ENCODE measurements at places on chromosomes 2 and 18.

DNA sequence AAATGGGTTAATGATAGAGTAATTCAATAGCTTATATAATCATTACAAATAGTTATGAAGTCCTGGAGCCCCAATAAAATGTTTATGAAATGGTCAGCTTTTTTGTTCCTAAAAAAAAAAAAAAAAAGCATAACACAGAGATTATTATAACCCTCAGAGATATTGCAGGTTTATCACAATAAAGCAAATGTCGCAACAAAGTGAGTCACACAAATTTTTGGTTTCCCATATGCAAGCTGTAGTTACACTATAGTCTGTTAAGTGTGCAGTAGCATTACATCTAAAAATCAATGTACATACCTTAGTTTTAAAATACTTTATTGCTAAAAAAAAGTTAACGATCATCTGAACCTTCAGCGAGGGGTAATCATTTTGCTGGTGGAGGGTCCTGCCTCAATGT, 20.0 kb downstream of the WDFY1 start:
- no peak for DNase-seq

GRCh38 chr2:8659735-8660492, 21.9 kb upstream of the ID2 start:
- no peak for DNase-seq

GRCh38 chr2:28610583-28611201, 114.8 kb downstream of the PLB1 start:
- DNase-seq: no peak

DNA sequence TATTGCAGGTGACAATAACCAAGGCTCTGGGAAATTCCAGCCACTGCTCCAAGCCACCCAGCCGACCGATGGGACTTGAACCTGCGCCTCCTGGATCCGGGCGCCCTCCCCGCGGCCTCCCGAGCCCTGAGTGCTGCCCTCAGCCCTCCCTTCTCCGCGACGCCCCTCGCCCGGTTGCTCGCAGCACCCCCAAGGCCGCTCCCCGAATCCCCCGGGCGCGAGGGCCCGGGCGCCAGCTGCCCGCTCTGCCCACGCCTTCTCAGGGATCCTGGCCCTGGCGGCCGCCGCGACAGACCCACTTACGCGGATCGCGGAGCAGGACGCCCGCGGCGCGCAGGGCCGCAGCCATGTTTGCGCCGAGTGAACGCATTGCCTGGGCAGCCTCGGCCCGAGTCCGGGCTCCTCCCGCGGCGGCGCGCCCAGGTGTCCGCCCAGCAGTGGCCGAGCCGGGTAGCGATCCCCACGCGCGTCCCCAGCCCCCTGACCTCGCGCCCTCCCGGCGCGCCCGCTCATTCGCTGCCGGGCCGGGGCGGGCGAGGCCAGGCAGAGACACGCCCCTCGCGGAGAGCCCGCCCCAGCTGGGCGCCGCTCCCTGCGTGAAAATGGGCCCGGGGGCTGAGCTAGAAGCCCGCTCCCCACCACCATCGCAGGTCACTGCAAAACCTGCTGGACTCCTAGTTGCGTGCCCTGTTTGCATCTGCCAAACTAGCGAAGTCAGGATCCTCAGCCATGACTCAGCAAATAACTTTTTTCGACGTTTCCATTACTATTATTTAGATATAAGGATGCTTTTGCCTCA, at the start of gene FECH:
Gene FECH, minus strand, starts transcription at position 452 of the 799 bp plus-strand sequence. Its CDS starts 82 bp downstream, at position 370.
- DNase-seq: peak; percentile 54

DNA sequence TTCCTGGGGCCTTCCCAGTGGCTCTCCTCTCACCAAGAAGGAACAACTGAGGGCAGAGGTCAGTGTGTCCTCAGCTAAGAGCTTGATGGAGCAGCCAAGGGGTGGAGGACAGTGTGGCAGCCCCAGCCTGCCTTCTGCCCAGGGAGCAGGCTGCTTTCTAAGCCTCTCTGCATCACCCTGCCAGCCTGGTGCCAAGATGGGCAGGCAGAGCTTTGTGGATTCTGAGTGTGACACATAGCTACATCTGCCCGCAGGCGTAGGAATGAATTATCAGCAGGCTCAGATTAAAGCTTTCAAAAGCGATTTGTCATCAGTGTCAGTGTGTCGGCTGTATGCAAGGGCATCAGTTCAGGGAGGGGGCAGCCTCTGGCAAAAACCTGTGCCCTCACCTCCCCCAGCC, 8.7 kb downstream of the MAL start:
- no peak for DNase-seq

GRCh38 chr2:104658144-104658835, 195.6 kb upstream of the POU3F3 start:
- peak; percentile 75 for DNase-seq

- DNase-seq: peak; percentile 62
Measured at GRCh38 chr2:112626604-112627059, 19.1 kb upstream of the SLC20A1 start.

DNA sequence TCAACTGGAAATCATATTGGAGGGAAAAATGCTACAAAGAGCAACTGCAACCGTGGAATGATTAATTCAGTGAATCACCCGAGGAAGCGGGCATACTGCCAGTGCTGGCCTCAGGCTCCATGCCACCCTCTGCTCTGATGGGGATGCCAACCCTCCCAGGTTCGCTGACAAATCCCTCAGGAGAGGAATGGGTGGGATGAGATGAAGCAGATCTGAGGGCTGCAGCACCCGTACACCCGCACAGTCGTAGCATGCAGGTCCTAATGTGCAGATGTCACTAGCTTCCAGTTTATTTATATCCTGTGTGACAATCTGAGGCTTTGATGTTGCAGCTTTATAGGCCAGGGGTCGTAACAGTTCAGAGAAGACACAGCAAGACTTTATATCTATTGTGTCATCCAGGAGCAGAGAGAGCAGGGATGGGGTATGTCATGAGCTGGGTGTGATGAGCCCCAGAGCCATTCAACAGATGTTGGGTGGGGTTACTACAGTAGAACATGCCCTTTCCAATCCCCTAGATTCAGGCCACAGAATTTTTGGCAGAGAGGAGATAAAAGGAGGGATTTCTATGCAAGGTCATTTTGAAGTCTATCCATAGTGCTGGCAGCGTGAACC, 44.6 kb downstream of the DPP4 start:
- DNase-seq: no peak

- peak; percentile 55 for DNase-seq
Measured at GRCh38 chr18:46369323-46369722, 265.1 kb downstream of the HAUS1 start.

DNA sequence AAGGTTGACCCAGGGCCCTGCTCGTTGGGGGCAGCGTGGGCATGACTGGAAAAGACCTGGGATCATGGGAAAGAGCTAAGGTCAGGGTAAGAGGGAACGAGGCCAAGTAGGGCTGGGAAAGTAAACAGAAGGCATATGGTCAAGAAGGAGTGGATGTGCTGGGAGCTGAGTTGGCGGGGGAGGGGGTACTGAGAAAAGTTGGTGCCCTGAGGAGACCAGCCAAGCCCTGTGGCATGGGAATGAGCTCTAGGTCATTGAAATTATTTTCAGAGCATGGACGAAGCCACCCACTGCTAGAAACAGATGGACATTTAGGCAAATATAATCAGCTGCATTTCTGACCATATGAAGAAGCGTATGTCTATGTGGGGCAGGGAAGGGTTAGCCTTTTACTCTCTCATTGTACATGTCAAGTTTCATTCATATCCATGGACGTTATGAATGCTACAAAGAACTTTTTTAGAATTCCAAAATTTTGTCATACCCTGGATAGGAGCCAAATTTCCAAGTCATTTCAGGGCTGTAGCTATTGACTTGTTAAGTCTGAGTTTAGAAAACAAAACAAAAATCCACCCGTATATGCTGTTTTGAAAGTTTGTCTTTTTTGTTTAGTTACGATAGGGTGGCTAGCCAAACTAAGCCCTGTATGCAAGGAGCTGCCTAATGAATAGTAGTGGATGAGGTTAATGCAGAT, 19.1 kb downstream of the MAPRE2 start:
- no peak for DNase-seq

- DNase-seq: no peak
Measured at GRCh38 chr2:207487650-207488311, 42.0 kb upstream of the CREB1 start.

DNA sequence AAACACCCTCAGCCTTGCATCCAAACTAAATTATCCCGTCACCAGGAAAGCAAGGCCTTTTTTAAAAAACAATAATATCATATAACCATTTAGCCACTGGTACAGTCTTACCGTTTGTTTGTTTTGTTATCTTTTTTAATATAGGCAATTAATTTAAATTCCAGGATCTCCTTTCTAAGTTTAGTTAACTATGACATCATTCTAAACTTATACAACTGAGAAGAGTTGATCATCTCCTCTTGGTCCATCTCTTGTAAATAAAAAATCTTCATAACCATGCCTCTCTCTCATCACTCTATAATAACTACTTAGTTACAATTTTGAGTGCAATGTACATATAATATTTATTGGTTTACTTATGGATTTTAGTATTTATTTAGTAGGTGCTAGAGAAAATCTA, 46.2 kb downstream of the RND3 start:
- DNase-seq: no peak

GRCh38 chr18:6482198-6482977, 67.7 kb upstream of the L3MBTL4 start:
- DNase-seq: peak; percentile 90

DNA sequence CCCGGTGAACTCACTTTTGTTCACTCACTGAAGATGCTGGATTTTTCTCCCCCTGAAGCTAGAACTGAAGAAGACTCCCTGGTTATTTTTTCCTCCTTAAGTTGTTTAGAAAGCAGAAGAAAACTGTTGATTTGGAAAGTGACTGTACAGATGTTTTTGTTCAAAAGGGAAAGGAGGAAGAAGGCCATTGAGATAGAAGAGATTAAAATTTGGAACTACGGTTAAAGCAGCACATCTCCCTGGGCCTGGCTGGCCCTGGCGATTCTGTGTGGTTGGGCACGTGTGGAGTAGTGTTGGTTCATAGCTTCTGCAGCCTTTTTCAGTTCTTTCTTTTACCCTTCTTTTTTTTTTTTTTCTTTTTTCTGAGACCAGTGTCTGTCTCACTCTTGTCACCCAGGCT, 109.2 kb downstream of the MAP4K4 start:
- no peak for DNase-seq

DNA sequence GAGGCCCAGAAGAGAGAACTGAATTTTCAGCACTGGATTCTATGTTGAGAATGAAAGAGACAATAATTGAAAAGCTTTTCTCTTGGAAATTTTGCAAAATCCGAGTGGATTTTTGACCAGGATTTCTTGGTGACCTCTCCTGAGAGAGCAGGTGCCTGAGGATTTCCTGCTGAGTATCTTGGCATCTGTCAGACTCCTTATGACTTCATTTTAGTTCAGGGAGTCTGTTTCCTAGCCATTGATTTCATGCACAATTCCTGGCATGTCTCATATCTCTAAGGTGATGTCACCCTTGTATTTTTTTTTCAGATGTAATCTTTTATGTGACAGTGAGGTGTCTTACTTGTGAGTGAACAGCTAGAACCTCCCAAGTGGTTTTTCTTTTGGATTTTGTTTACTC, 195.9 kb downstream of the NEDD4L start:
- DNase-seq: no peak

DNA sequence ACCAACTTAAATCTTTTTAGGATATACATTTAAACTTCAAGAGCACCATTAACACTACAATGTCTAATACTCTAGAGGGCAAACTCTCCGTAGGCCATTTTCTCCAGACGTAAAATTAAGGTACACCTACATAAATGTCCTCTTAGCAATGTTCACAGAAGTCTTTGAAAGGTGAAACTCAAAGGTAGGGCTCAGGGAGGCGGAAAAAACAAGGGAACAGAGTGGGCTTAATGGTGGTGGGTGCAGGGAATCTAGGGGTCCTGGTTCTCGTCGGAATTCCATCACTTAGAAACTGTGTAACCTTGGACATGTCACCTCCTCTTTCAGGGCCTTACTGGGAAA, 668 bp downstream of the NFU1 start:
- DNase-seq: no peak

- DNase-seq: no peak
Measured at GRCh38 chr2:174690026-174690425, 74.2 kb downstream of the CHRNA1 start.

- no peak for DNase-seq
Measured at GRCh38 chr18:5817816-5818215, 77.5 kb downstream of the TMEM200C start.

DNA sequence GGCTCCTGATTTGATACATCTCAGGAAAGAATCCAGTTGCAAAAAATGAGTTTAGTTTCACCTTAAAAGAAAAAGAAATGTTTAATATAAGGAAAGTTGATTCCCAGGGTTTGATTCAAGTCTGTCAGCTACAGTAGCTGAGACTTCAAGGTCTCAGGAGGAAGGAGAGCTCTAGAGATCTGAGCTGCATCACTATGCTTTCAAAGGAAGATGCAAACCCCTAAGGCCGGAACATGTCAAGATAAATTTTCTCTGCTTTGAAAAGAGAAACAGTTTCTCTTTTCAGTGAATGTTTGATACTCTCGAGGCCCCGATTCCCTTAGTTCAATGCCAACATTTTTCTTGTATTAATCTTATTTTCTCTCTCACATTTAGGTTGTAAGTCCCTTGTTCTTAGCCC, 128.6 kb downstream of the RGPD3 start:
- DNase-seq: no peak

DNA sequence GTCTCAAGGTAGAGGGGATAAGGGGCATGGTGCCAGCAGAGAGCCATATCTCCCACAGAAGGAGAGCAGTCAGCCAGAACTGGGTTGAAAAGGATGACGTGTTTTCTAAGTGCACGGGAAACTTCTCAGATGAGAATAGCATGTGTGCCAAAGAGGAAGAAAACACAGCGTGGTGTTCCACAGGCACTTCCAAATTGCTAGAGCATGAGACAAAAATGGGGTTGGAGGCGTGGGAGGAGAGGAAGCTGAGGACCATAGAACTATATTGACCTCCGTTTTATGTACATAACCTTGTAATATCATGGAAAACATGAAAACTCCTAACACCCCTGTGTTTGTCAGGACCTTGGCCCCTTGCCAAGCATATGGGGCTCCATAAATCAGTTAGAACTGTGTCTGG, 682.7 kb upstream of the RAB6C start:
- no peak for DNase-seq

- no peak for DNase-seq
Measured at GRCh38 chr2:180208841-180209240, 201.7 kb upstream of the CWC22 start.

DNA sequence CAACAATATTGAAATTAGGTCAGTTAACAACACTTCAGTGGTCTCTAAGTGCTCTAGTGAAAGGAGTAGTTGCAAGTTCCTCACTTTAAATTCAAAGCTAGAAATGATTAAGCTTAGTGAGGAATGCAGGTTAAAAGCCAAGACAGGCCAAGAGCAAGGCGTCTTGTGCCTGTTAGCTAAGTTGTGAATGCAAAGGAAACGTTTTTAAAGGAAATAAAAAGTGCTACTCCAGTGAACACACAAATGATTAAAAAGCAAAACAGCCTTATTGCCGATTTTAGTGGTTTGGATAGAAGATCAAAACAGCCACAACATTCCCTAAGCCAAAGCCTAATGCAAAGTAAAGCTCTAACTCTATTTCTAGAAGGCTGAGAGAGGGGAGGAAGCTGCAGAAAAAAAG, 44.7 kb downstream of the ANTXR1 start:
- DNase-seq: no peak

- no peak for DNase-seq
Measured at GRCh38 chr2:113755035-113755834, 1.2 kb downstream of the SLC35F5 start.

DNA sequence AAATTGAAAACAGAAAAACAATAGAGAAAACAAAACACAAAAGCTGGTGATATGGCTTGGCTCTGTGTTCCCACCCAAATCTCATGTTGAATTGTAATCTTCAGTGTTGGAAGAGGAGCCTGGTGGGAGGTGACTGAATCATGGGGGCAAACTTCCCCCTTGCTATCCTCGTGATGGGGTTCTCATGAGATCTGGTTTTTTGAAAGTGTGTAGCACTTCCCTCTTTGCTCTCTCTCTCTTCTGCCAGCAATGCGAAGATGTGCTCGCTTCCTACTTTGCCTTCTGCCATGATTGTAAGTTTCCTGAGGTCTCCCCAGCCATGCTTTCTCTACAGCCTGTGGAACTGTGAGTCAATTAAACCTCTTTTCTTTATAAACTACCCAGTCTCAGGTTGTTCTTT, 112.3 kb upstream of the UXS1 start:
- no peak for DNase-seq
